Activated effector memory CD4-positive, alpha-beta T cell treated with Interleukin-2 at 50 U/mL for 16 hours (primary cell): ENCODE measurements at places on chromosomes 2 and 18.

- no peak for DNase-seq
These were observed 112.2 kb upstream of the EPAS1 start for GRCh38 chr2:46184794-46185583.

GRCh38 chr18:68763083-68763482, 34.8 kb upstream of the CCDC102B start:
- no peak for DNase-seq

- DNase-seq = no peak
These were observed 290.8 kb downstream of the CCDC85A start for GRCh38 chr2:56474412-56475158.

DNA sequence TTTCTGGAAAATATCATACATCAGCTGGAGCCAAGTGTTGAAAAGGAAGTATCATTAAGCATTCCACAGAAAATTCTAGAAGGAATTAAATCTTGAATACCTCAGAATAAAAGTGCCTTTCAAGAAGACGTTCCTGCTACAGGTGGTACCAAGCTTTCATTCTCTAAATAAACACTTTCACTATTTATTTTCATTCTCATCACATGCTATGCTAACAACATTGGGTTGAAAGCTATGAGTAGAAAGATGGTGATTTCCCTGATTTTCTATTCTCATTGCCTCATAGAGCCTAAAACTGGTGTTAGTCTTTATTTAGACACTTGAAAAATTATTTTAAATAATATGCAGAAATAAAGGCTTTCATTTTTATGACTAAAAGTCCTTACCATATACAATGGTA, 324.7 kb downstream of the LRP1B start:
- DNase-seq = no peak

- DNase-seq = no peak
These were observed 105.3 kb upstream of the FOSL2 start for GRCh38 chr2:28287256-28287915.

- DNase-seq = no peak
These were observed 1.9 kb upstream of the KRCC1 start for GRCh38 chr2:88057437-88057844.

DNA sequence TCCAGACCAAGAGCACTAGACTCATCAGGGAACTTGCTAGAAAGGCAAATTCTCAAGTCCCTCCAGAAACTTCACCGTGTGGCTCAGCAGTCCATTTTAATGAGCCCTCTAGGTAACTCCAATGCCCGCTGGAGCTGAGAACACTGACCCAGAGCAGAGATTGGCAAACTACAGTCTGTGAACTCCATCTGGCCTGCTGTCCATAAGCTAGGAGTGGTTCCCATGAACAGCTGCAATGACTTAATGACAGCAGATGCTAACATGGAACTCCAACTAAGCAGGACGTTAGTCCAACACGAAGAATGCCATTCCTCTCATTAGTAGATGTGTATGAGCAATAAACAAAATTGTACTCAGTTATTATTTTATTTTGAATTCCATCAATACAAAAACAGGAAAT, 371.9 kb downstream of the STK39 start:
- DNase-seq = no peak

- no peak for DNase-seq
These were observed 90.7 kb downstream of the INO80D start for GRCh38 chr2:205995260-205995659.

DNA sequence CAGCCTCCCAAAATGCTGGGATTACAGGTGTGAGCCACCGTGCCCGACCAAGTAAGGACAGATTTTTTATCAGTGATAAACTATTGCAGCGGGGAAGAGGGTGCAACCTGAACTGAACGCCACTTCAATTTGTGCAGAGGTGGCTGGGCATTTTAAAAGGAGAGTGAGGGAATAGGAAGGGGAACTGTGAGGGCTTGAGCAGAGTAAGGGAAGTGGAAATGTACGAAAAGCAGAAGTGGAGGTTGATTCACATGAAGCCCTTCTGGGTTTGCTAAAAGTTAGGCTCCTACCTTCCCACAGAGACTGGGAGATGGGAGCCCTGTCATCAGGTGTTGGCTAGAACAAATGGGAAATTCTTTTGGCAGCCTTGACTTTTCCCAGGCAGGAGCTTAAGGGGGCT, 6.1 kb downstream of the STK11IP start:
- no peak for DNase-seq

DNA sequence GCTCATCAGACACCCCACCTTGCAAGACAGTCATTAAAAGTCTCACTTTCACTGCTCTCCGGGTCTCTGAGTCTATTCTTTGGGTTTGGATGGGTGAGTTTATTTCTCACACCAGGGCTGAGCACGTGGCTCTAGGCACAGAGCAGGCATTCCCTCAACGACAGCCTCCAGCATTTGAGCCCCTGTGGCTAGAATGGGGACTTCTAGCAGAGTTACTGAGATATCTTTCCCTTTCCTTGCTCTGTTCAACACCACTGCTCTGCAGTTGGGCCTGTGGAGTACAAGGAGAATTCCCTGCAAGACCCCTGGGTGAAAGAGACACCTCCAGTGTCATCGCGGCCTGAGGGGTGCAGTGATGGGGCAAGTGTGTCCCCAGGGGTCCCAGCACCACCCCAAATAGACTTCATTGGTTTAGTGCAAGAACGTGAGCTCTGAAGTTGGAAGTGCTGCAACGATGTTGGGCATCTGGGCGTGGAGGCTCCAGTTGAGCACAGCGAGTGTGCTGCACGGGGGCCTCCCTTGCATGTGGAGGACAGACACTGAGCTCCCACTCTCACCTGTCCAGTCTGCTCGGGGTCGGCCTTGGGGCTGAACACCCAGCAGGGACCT, 184.1 kb upstream of the HS6ST1 start:
- no peak for DNase-seq

DNA sequence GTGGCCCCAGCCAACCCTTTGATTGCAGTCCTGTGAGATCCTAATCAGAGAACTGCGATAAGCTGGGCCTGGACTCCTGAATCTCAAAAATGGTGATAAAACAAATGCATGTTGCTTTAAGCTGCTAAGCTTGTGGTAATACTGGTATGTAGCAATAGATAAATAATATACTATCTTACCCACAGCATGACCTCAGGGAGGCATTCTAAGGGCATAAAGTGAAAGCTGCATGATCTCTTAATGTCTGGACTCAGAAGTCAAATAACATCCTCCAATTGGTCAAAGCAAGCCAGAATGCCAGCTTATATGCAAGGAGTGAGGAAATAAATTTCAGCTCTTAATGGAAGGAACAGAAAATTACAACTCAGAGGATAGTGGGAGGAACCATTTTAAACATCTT, 246.1 kb downstream of the FSIP2 start:
- DNase-seq = no peak

DNA sequence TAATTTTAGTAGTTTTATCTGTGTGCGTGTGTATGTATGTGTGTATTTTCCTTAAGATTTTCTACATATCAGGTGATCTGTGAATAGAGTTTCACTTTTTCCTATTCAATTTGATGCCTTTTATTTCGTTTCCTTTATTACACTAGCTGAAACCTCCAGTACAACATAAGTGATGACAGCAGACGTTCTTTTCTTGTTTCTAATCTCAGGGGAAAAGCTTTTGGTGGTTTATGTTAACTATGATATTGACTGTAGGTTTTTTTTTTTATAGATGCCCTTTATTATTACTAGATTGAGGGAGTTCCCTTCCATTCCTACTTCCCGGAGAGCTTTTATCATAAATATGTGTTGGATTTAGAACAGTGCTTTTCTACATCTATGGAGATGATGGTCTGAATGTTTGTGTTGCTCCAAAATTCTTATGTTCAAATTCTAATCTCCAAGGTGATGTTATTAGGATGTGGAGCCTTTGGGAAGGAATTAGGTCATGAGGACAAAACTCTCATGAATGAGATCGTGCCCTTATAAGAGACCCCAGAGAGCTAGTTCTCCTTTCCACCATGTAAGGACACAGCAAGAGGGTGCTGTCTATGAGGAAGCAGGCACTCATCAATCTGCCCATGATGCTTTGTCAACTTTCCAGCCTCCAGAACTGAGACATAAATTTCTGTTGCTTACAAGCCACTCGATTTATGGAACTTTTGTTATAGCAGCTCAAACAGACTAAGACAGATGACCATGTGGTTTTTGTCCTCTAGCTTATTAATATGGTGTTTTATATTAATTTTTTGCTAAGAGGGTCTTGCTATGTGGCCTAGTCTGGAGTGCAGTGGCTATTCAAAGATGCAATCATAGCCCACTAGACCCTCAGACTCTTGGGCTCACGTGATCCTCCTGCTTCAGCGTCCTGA, 5.9 kb upstream of the RHBDD1 start:
- no peak for DNase-seq

DNA sequence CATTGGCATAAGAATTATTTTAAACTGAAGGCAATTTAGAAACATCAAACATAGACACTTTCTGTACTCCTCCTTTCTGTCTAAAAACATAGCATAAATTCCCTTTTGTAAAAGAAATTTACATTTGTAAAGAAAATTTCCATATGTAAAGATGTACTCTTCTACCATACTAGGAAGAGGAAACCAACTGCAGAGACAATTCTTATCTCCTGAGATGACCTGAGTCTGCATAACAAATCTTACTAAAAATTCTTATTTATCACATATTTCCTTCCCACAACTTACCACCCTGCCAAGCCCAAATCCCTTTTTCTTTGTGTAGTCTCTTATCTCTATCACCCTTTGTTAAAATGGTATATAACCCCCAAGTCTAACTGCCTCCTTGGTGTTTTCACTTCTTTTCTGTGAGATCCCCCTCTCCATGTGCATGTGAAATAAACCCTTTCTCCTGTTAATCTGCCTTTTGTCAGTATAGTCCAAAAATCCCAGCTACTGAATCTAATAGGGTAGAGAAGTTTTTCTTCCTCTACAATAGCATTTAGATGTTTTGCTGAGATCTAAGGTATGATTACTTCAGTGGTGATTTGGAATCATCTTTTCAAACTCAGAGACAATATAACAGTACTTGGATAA, 81.0 kb downstream of the CHN1 start:
- DNase-seq = no peak

DNA sequence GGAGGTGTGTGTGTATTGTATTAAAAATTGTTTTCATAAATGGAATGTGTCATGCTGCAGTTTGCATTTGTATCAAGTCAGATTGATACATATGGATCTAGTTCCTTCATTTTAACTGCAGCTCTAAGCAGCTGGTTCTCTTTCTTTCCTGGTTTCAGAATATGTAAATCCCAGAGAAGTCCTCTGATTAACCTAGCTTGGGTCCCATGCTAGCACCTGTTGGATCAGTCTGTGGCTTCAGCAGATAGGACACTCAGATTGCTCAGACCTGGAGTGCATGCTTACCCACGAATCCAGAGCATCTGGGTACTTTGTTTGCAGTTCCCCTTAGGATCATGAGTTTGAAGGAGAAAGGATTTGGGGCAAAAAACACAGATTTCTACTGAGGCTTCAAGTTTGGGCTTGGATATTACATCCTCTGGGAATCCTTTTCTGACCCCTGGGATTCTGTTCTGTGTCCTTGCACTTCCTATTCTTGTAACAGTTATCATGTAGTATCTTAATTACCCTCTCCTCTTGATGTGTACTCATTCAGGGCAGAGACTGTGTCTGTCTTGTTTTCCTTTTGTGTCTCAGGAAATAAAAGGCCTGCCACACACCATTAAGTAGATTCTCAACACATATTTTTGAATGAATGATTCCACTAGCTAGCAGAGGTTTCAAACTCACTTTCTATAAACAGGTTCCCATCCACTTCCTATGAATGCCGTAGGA, 142.1 kb downstream of the PHLPP1 start:
- no peak for DNase-seq

DNA sequence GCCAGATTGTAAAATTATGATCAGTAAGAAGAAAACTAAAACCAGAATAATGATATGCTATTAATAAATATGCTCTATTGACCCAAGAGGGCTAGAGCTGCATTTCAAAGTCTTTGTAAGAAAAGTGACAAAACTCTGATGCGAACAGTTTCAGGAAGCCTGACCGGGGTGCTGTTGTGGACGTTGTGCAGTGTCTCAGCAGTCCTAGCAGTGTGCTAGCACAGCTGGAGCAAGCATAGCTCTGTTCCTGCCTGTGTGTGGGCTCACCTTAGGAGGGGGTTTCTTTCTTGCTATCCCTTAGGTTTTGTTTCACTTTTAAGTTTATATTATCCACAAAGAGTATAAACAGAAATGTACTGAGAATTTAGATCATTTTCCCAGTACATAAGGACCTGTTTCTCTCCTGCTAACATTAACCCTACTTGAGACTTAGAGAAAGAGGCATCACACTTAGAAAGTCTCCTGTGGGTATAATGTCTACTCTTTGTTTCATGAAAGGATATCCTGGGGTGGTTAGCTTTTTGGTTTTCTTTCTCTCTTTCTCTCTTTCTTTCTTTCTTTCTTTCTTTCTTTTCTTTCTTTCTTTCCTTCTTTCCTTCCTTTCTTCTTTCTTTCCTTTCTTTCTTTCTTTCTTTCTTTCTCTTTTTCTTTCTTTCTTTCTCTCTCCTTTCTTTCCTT, 124.5 kb downstream of the TMEM182 start:
- no peak for DNase-seq

DNA sequence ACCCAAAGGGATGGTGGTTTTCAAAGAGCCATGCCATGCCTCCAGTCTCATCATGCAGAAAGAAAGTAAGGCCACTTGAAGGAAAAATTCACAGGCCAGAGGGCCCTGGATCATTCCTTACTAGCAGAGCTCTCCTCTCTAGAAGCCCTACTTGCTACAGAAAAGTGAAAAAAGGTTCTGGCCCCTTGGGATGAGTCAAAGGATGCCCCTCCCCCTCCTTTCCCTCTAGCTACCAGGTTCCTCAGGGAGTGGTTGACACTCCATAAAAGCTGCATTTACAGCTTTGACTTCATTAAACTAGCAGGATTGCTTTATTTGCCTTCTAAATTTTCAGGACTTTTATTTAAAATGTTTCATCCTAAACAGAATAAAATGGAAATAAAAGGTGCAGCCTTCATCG, 21.2 kb downstream of the OSR1 start:
- DNase-seq = no peak

DNA sequence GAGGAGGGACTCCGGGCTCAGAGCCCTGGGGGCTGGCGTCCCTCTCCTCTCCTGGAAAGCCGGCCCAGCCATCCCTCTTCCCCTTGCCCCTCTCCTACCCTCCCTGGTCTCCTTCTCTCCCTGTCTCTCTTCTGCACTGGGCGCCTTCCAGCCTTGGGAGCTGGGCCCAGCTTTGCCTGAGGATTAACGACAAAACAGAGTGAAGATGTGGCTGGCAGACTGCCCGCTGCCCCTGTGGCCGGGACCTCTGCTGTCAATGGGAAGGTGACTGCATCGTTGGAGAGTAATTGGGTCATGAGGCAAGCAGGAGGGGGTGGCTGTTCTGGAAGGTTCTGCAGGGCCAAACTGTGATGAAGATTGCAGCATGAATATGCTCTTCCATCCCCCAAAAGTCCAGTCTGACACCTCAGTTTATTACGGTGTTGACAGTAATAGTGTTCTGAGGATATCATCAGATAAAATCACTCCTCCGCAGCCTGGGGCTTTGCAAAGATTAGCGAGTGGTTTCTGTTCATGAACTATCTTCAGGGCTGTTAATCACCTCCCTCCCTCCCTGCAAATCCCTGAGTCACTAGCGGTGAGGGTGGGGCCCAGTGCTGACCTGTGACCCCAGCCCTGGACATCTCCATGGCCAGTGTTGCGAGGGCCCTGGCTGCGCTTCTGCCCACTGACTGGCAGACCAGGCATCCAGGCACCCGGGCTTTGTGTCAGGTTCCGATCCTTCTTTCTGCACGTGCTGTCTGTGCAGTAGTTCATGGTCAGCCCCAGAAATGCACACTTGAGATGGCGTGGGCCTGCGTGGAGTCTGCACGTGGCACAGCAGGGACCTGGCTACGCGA, 23.0 kb downstream of the RTP5 start:
- DNase-seq = no peak
